ENCODE measurements at places on chromosomes 16 and 17.

GRCh38 chr17:32261417-32261736 is 4.3 kb upstream of the RHBDL3 start:
- DNase-seq, result no peak

DNA sequence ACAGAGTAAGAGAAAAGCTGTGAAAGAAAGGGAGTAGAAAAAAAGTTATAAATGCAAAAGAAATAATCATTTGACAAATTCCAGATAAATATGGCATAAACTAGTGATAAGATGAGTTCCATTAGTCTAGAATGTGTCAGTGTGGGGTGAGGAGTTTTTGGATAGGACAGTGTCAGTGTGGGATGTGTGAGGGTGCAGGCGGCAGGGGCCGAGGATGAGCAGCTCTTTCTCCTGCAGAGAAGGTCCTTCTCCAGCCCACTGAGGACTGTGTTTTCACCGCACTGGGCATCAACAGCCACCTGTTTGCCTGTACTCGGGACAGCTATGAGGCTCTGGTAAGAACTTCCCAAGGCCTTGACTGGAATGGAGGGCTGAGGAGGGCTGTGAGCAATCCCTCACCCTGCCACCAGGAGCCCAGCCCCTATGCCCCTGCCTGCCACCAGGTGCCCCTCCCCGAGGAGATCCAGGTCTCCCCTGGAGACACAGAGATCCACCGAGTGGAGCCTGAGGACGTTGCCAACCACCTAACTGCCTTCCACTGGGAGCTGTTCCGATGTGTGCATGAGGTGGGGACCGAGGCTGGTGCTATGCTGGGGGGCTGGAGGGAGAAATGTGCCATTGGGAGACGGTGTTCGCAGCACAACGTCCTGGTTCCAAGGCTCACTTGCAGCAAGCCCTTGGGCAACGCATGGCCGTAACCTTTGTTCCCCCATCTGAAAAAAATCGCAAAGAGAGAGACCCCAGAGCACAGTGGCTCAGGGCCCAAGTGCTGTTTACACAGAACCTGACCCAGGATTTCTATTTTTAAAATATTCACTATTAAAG is 13.1 kb downstream of the RAPGEFL1 start:
- peak; percentile 43 for DNase-seq

DNA sequence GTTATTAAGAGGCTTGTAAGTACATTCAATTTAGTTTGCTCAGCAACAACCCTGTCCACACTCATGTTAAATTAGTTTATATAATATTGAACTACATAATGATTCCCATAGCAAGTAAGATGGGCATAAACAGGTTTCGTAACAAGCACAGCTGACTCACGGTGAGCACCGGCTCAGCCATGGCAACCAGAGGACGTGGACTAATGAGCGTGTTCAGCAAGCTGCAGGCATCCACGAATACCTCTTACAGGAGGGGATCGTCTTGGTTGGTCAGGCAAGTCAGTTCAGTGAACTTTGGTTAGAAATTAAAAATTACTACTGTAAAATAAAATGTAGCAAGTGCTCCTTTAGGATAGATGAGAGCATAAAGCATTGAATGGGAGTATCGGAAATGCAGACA is 58.4 kb downstream of the ELAC2 start:
- DNase-seq, result no peak

GRCh38 chr17:60086818-60087591 is 8.3 kb upstream of the HEATR6 start:
- DNase-seq, result no peak

All from stimulated activated CD8-positive, alpha-beta memory T cell treated with anti-CD3 and anti-CD28 coated beads, Interleukin-4, amount 100 ng/mL, for 48 hours (primary cell).